Left kidney (tissue), 8 donors: ENCODE measurements at places on chromosomes 2 and 18. TPM values are rescaled to one million over a fixed set of nuclear protein-coding genes. Genes with fewer than 3 reads are reported as not detected.

DNA sequence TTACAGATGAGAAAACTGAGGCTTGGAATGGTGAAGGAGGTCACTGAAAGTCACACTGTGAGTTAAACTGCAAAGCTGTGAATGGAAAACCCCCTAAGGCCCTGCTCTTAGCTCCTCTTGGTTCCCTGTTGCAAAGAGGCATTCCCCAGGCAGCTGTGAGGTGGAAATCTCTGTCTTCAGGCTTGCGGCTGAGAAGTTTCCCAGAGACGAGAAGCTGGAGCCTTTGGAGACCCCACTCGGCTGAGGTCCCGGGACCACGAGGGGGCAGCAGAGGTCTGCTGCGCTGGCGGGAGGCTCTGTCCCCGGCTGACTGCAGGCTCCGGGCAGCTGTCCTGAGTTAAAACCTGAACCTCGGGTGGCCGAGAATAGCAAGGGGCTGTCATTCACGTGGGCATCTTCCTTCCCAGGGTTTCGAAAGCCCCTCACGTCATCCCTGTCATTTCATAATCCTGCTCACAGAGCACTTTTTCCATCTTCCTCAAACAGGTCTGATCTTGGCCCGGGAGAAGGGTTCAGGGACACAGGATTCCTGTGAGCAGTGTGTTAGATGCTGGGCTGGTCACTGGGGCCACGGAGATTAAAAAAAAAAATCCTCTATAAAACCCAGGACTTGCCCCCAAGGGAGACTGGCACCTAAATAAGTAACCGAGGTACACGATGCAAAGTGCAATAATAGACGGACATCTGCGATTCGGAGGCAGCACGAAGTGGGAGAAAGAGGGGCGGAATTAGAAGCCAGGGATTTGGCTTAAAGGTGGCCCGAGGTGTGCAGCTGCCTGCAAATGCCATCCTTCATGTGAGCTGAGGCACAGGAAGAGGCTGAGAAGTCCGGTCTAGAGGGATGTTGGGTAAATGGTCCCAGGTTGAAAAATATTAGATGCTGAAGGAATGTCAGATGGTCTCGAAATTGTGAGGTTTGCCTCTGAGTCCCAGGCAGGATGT, 24.6 kb upstream of the ATOH8 start:
- DNase-seq: peak; percentile 77

Gene LYPD6B
- polyA plus RNA-seq: 37.2 TPM

DNA sequence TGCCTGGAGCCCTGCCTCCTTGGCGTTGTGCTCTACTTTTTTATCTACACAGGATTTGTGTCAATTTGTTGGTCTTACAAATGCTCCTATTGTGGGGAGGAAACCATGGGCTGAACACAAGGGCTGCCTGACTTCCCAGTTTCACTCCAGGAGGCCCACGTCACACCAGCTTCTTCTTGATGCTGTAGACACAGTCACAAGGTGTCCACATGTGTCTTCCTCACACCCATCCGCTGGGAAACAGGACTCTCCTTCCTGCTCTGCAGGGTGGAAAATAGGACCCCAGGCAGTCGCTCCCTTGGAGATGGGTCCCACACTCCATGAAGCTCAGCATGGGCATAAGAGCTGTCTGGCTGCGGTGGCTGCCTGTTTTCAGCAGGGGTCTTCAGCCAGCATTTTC, 468.2 kb downstream of the EPHA4 start:
- no peak for DNase-seq

- no peak for DNase-seq
Observed at GRCh38 chr2:240149943-240150784, 9.7 kb upstream of the OTOS start.

Gene LYPD6
- polyA plus RNA-seq: 18.8 TPM

DNA sequence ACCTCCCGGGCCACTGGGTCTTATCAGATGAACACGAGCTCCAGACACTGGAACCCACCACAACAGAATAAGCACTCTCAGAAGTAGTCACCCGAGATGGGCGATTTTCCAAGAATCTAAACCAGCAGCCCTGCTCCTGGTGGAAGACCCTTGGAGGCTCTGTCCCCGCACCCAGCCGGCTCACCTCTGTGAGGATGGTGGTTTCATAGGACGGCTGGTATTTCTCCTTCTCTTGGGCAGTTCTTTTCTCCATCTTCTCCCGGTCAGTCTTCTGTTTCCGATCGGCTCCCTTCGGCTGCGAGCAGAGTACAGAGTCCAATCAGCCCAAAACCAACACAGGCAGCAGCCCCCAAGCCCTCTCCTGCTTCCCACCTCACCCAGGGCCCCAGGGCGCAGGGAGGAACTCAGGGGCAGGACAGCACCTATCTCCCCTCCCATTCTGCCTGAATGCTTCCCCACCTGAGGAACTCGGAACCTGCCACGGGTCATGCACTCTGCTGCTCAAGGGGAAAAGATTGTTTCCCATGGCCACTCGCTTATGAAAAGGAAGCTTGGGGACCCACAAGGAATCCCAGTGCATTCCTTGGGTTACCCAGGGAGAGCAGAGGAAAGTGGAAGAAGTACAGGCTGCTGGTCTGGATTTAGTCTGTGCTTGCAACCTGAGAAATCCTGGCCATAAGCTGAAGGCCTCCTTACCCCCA, 42.7 kb downstream of the TFCP2L1 start:
- DNase-seq: no peak

DNA sequence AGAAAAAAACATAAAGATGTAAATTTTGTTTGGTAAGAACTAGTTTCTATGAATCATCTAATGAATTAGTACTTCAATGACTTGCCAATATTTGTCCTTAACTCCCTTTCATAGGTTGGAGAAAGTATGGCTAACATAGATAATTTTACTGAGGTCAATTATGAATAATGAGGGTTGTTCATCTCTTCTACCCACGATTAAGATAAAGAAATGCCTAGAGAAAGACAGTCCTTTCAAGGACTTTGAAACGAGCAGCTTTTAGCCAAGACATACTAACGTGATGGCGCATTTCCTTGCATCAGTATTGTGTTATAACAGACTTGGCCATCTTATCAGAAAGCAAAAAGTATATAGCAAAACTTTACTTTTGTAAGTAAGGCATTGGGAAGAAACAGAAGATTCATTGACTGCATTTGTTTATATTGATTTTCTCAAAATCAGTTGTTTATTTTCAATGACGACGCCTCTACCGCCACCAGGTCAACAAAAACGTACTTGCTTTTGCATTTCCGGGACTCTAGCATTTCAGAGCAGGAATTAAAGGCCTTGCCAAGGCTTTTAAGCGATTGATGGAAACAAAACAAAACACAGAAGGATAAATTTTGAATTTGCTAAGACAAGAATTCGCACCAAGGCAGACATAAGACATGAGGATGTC, 961 bp downstream of the RBM43 start:
- DNase-seq: peak; percentile 35

- DNase-seq: peak; percentile 75
Observed at GRCh38 chr18:41391616-41392595, 563.1 kb upstream of the PIK3C3 start.

DNA sequence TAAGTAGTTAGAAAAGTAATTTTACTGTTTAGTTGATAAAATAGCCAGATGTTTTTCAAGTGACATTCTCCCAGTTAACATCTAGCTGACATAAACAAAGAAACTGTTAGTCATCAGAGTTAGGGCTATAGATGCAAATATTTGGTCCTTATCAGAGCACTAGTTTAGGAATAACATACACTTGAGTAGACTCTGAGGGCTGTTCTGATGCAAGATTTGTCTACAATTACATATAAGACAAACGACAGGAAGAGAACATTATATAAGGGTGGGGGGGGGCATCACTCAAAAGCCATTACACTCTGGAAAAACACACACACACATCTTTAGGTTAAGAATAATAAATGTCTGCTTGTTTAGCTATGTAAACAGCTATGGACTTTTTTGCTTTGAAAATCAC, 554.4 kb upstream of the LRRTM1 start:
- no peak for DNase-seq
